ENCODE measurements at places on chromosomes 3 and 15.
A peak's percentile ranks its signal among the peaks of the same experiment; 100 is the strongest.

DNA sequence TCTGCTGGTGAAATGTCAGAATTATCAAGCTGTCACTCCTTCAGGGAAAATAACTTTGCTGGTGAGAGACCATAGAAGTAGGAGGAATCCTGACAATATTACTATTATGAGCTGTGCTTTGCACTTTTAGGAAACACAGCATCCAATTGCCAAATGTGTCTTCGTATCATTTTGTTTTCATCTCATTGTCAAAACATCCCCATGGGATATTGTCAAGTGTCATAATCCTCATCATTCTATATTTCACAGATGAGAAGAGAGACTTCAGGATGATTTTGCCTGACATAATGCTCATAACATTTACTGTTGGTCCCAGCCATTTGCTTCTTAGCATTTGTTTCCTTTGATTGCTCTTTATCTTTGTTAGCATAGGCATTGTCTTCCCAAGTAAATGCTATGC lies 120.5 kb upstream of the NUDT16 start:
- no peak for DNase-seq

DNA sequence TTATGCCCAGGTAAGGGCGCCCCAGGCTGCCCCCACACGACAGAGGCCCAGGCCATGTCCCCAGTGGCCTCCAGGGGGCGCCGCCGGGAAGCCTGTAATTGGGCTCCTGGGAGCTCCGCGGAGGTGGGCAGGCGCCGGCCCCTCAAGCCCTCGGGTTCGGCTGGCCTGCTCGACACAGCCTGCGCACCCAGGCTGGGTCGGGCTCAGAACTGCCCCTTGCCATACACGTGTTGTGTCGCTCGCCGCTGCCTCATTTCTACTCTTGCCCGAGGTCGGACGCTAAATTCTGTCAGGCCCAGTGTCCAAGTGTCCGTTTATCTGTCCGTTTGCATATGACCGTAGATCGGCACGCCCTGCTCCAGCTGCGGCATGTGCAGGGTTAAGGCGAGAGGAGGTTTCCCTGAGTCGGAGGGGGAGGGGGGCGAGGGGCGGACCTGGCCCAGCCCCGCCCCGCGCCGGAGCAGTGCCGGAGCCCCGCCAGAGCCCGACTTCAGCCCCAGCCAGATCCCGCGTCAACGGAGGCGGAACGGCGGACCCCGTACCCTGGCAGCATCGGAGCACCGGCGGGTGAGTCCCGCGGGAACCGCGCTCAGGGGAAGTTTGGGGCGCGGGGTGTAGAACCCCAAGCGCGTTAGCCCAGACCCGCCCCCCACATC lies at the start of gene KLHDC8B:
KLHDC8B (plus strand) TSS at position 480 of the 656 bp plus-strand sequence. CDS start 1,172 bp downstream, outside the sequence.
- DNase-seq: peak; percentile 85

DNA sequence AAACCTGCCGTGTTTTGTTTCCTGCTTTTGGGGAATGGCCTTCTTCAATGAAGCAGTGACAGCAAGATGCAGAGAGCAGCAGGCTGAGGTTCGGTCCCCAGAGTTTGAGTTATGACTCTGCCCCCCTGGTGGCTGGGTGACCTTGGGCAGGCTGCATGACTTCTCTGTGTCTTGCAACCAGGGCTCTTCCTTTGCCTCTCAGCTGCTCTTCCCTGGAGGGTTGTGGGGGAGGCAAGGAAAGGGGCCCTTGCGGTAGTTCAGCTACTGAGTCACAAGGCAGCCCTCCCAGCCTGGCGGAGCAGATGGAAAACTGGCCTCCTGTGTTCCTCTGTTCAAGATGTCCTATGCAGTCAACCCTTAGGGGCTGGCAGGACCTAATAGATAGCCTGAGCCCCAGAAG lies 17.1 kb downstream of the CTXND1 start:
- DNase-seq: peak; percentile 65

DNA sequence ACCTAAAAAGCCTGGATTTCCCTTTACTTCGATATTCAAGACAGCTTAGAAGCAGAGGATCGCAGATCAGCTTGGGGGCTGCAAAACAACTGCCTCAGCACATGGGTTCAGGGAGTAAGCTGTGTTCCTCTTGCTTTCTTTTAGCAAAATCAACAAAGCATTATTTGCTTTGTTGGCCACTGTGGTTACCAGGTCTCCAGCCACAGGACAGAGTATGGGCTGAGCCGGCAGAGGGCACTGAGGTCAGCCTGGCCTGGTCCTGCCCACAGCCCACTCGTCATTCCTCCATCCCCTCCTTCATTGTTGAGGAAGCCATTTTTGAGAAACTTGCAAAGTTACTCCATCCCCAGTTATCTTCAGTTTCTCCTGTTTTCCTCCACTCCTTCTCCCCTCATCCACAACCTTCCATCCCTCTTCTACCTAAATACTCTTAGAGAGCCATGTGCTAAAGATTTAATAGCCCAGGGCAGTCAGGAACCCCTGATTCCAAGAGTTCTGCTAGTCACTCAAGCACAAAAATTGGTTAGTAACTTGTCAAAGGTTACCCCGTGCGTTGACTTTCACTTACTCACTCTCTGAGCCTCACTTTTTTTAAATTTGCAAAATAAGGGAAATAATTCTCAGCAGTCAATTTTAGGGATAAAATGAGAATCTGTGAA lies 60.0 kb upstream of the HES1 start:
- no peak for DNase-seq

GRCh38 chr3:78255403-78255802 lies 1215.5 kb downstream of the ROBO2 start:
- DNase-seq: no peak

GRCh38 chr3:56754741-56755417 lies 46.9 kb downstream of the ARHGEF3 start:
- DNase-seq: no peak

- DNase-seq: peak; percentile 36
These were observed 92.3 kb upstream of the MRPS22 start for GRCh38 chr3:139251529-139251928.

DNA sequence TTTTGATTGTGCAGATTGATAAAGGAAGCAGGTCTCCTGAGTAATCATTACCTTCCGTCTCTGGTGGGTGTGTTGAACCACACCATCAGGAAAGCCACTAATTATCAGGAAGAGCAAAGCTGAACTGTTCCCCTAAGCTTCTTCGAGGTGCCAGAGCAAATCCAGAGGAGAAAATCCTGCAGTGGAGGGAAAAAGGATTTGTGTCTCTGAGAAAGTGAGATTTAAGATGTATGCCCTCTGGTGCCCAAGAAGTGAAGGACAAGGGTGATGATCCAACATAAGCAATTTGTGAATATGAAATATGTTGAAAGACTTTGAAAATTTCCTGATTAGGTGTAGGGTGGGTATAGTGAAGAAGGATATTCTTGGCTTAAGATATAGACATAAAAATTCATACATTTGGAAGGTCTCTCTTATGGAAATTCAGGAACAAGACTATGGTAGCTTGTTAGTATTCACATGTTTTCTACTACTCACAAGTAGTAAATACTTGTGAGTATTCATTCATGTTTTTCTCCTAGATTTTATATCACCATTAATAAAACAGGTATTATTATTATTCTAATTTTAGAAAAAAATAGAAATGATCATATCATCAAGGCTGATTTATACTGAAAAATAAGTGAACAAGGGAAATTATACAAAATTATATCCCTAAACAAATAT lies 34.8 kb downstream of the COMMD2 start:
- peak; percentile 61 for DNase-seq

DNA sequence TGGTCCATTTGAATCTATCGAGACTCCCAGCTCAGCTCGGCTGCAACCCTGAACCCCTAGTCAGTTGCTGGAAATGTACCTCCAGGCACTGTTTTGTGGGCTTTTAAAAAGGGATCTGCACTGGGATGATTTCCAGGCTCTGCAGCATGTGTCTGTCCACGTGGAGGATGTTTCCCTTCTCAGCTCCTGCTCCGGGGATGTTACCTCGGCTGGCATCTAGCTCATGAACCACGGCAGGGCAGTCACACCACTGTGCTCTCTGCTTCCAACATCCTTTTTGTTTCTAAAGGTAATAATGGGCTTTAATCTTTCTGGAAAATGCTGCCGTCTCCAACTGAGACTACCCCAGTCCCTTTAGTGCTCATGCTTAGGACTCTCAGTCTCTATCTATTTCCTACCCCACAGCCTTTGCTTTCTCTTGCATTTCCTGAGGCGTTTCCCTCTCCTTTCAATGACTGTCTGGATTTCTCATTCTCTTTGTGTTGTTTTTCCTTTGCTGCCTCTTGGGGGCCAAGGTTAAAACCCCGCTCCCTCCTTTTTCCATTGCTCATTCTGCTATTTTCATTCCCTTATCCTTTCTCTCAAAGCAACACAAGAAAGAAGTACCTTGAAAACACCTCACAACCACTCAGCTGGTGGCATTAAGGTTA lies 42.9 kb upstream of the AKAP13 start:
- DNase-seq: no peak

- DNase-seq: peak; percentile 95
These were observed 12.5 kb upstream of the ZXDC start for GRCh38 chr3:126488185-126488584.

GRCh38 chr3:167972502-167972901 lies 123.2 kb downstream of the GOLIM4 start:
- peak; percentile 7 for DNase-seq

DNA sequence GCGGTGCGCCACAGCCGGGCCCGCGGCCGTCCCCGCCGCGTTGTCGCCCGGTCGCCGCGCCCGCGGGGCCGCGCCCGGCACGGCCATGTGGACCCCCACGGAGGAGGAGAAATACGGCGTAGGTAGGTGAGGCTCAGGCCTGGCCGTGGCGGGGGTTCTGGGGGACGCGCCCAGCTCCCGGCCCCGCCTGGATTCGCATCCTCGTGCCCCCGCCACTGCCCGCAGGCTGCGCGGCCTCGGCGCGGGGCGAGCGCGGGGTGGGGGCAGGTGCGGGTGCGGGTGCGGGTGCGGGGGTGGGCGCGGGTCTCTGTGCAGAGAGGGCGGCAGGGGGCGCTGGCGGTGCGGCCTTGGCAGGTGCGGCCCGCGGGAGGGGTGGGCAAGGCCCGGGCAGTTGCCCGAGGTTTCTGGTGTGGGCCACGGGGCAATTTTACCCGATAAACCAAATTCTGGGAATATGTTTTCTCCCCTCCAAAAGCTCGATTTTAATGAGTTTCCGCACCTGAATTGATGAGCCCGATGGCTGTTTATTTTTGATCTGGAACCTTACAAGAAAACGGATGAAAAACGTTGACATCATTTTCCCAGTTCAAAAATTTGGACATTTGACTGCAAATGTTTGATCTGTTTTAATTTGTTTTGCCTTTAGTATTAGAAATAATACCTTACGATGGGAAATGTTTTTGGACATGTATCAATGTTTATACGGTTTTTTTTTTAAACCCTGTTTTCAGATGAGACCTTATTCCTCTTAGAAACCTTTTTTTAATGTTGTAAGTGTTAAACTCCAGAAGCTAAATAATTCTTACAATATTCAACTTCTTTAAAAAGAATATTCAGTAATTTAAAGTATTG lies 678 bp downstream of the DOCK3 start:
- DNase-seq: peak; percentile 20

- DNase-seq: peak; percentile 45
These were observed 124.3 kb downstream of the MYLK start for GRCh38 chr3:123759871-123760270.

DNA sequence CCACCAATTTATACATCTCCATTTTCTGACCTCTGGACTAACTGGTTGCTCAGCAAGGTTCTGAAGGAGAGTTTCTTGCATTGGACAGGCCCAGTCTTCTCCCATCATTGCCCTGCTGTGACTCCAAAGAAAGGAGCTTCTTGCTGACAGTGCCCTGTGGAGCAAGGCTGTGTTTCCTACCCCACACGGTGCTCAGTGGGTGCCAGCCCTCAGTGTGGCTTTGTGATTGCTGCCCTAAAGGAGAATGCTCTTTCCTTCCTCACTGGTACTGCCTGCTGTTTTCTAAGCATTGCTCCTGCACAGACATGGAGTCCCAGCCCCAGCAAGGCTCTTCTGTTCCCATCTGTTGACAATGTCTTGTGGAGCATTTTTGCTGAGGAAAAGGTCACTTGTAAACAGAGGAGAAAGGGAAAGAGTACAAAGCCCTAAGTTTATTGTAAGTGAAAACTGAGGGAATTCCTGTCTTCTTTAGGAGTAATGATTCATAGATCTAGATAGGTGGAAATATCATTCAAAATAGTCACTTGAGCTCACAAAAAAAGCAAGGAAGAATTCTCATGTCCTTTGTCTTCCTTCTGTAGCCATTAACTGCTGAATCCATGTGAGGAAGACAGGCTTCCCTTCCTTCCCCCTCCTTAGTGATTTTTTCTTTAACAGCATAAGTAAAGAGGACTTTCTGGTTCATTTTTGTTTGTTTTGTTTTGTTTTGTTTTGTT lies 62.9 kb downstream of the HMG20A start:
- no peak for DNase-seq

- DNase-seq: no peak
These were observed 620.7 kb upstream of the ALCAM start for GRCh38 chr3:104746056-104746455.

DNA sequence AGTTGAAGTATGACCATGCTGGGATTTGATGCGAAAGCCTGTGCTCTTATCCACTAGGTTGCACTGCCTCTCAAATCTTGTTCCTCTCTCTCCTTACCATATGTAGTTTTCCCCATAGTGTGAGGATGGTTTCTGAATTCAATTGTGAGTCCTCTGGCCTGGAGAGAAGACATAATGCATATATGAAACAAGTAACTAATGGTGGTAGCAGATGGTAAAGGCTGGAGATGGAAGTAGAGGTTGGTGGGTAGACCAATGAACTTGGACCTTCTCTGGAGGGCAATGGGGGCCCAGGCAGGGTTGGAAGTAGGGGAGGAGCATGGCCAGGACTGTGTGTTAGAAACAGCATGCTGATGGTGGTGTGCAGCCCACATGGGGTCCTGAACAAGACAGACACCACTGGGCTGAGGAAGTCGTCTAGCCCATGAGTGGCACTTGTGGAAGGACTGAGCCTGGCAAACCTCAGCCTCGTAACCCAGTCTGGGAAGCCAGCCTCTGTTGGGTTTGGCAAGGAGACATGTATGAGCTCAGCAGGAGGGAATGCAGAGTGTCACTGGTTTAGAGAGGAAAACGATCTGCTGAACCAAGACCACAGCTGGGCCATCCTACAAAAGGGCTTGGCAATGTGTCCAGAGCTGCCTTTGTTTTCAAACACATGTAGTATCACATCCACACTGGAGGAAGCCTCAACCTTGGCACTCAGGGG lies 18.5 kb upstream of the LMCD1 start:
- DNase-seq: no peak

GRCh38 chr3:142866841-142867631 lies 21.8 kb downstream of the PCOLCE2 start:
- DNase-seq: peak; percentile 30

DNA sequence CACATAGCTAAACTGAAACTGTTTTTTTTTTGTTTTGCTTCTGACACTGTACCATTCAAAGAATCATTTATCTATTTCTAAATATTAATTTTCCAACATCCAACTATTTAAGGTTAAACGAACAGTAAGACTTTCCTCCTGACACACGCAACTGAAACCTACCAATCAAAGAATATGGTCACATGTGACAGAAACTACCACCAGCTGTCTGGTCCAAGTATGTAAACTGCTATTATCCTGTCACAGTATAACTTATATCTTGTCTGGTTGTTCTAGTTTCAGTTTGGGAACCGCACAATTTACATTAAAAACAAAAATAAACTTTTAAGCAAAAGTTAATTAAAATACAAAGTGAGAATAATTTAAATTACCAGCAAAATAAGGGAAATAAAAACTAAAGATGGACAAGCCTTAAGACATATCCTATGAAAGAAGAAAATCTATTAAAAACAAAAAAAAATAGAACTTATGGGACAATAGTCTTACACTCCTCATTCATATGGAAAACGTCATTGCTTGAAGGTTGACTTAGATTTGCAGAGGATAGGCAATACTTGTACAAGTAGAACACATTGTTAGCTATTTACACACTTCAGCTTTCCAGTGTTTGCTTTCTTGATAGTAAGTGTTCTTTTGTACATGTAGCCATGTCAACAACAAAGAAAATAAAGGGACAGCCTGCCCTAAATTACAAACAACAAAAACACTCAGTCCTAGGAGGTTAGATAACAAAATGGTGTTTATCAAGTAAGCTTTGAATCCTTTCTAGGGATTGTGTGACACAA lies 26.8 kb upstream of the CHRM5 start:
- DNase-seq: no peak
